Hematopoietic multipotent progenitor cell treated with erythropoietin and hydrocortisone succinate and interleukin-3 and kit ligand, for 4 days (in vitro differentiated cells): ENCODE measurements at places on chromosomes 3 and 15.

- DNase-seq, result no peak
Measured at GRCh38 chr3:9183811-9184460, 65.5 kb downstream of the SRGAP3 start.

DNA sequence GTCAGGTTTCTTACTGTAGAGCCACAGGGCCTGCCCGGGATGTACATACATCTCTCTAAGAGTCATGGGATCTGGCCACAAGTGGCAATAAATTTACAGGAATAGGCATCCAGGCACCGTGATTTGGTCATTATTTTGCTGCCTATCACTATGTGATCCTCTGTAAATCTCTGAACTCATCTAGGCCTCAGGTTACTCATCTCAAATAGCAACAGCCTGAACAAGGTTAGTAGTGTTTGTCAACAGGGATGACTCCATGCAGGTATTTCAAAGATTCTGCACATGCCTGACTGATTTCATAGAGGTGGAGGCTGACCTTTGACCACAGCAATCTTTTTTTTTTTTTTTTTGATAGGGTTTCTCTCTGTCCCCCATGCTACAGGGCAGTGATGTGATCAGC is 88.8 kb upstream of the TBL1XR1 start:
- no peak for DNase-seq

- peak; percentile 23 for DNase-seq
Measured at GRCh38 chr3:110736332-110736731, 335.3 kb upstream of the NECTIN3 start.

DNA sequence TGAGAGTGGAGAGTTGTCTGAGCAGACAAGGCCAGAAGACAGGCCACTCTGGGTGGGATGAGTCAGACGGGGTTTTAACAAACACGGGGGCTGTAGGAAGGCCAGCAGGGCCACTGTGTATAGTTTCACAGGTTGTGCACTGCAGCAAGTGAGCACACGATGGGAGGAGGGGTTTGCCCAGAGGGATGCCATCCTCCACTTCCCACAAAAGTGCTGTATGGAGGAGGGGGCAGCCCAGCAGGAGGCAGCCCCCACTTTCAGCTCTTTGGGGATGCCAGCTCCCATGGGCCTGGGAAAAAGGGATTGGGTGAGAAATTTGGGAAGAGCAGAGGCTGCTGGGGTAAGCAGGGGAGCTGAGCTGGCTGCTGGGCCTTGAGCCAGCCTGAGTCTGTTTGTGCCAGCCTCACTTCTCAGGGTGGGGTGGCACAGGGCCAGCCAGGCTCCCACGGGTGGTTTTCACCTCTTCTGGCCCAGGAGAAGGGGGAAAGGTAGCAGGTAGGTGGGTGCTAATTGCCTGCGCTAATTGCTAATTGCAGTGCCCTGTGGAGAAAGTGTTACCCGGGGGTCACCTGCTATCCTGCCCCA is 6.7 kb downstream of the ZBTB47 start:
- DNase-seq, result no peak

GRCh38 chr15:25057574-25057973 is 102.8 kb downstream of the SNRPN start:
- no peak for DNase-seq

GRCh38 chr3:111128884-111129283 is 57.3 kb downstream of the NECTIN3 start:
- no peak for DNase-seq

DNA sequence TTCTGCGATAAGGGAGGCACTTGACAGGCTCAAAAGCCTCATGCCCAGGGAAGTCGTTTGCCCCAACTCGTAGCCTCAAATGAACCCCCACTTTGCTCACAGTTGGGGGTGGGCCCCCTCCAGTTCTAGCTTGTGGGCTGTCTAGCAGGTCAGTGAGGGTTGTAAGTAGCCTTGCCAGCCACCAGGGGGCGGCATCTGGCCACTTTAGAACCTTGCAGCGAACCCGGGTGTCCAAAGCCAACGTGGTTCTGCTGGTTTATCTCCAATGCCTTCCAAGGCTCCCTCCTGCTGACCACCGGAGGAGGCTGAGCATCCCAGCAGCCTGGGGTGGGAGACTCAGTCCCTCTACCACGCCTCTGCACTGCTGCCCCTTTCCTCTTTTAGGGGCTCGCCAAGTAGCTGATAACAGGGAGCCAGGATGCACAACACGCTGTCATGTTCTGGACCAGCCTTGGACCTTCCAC is 9.2 kb upstream of the RBSN start:
- DNase-seq, result peak; percentile 89

DNA sequence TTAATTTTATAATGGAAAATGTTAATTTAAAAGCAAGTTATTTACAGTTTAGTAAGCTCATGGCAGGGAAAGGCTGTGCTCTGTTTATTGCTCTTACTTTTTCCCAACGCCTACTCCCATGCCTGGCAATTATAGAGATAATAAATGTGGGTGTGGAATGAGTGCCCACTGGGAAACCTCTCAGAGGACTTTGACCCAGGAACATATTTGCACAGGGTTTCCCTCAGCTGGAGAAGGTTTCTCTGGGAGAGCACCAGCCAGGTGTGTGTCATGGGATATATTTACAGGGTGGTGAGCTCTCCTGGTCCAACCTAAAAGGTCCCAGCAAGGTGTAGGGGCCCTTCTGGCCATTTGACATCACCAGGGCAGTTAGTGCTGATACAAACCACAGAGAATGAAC is 27.9 kb downstream of the ZNF710 start:
- DNase-seq, result no peak

GRCh38 chr3:153285194-153285641 is 123.2 kb downstream of the RAP2B start:
- DNase-seq, result no peak

- peak; percentile 22 for DNase-seq
Measured at GRCh38 chr15:63277893-63278456, 570 bp downstream of the APH1B start.

- no peak for DNase-seq
Measured at GRCh38 chr3:196600359-196600758, 31.9 kb downstream of the FBXO45 start.

DNA sequence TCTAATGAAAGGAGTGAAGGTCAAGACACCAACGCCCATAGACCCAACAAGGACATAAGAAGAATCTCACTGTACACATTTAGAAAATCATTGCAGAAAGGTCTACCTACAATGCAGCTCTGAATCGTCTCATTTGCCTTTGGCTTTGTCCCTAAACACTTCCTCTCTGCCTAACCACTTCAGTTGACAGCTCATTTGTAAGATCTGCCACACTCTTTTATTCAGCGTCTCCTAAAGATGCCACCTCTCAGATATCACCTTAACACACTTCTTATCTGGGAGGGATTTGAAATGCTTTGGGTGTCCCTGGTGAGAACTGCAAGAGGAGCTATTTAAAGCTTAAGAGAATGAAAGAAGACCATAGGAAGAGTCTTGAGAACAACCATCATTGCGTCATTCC is 38.7 kb downstream of the RAB27A start:
- DNase-seq, result peak; percentile 51
